ENCODE measurements at places on chromosomes 3 and 15.

DNA sequence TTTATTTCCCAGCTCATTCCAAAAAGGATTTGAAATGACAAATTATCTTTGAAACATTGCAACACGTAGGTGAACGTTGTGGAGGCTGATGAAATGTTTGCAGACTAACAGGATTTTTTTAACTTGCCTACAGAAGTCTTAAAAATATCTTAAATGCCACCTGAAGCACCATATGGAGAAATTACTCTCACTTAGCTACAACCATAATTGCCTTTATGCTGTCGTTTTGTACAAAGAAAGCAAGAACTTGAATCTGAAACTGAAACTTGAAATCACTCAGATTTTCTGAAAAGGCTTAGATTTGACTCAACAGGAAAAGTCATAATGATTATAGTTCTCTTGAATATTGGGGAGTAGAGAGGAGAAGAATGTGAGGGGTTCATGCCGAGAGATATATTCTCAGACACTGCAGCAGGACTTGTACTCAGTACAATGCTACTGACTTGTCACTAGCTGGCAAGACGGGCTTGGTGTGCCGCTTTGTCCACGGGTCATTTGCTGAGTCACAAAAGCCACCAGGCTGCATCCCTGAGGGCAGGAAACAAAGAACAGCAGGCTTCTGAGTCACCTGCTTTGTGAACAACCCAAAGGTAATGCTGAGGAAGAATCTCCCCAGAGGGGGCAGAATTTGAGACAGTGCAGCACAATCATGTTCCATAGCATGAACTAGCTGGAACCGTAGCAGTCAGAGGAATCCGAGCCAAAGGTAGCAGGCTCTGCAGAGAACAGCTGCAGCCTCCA lies 7.1 kb upstream of the FMN1 start:
- peak; percentile 61 for DNase-seq

- DNase-seq, result no peak
These were observed 20.2 kb downstream of the MAGEF1 start for GRCh38 chr3:184691397-184692231.

DNA sequence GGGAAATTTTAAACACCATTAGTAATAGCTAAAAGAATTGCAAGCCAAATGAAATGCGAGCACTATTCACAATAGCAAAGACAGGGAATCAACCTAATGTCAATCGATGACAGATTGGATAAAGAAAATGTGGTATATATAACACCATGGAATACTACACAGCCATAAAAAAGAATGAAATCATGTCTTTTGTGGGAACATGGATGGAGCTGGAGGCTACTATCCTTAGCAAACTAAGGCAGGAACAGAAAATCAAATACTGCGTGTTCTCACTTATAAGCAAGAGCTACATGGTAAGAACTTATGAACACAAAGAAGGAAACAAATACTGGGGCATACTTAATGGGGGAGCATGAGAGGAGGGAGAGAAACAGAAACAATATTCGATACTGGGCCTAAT lies 85.2 kb downstream of the FMN1 start:
- no peak for DNase-seq

DNA sequence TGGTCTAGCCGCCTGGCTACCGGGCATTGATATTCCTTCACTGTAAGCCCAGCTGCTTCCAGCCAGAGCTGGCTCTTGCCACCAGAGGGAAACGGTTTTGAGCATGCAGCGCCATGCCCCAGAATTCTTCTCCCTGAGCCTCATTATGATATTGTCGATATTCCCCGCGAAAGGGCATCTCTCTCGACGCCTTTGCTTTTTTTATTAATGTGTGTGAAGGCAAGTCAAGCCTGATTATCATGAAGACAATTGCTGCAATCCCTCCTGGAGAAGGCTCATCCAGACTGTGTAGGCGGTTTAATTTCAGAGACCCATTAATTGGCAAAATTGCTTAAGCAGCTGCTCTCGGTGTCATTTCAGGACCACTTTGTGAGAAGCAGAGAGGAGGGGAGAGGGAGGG lies 321.2 kb upstream of the TLE3 start:
- DNase-seq, result no peak

GRCh38 chr3:188827103-188827502 lies 344.7 kb upstream of the TPRG1 start:
- DNase-seq, result no peak

DNA sequence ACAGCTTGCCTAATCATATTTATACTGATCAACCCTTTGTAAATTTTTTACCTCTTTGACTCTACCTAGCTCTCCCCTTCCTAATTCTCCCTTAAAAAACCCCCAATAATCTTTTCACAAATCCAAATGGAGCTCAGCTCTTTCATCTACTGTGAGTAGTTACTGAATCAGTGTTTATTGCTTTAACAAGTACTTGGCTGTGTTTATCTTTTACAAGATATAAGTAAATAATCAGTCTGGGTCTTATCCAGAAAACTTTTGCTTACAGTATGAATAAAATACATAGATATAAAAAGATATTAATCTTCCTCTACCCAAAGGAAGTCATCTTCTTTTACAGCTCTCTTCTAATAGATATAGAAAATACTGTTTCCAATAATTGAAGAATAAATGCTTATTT lies 366.4 kb downstream of the RAP2B start:
- DNase-seq, result no peak

GRCh38 chr15:73745073-73745472 lies 8.1 kb downstream of the INSYN1 start:
- DNase-seq, result no peak

DNA sequence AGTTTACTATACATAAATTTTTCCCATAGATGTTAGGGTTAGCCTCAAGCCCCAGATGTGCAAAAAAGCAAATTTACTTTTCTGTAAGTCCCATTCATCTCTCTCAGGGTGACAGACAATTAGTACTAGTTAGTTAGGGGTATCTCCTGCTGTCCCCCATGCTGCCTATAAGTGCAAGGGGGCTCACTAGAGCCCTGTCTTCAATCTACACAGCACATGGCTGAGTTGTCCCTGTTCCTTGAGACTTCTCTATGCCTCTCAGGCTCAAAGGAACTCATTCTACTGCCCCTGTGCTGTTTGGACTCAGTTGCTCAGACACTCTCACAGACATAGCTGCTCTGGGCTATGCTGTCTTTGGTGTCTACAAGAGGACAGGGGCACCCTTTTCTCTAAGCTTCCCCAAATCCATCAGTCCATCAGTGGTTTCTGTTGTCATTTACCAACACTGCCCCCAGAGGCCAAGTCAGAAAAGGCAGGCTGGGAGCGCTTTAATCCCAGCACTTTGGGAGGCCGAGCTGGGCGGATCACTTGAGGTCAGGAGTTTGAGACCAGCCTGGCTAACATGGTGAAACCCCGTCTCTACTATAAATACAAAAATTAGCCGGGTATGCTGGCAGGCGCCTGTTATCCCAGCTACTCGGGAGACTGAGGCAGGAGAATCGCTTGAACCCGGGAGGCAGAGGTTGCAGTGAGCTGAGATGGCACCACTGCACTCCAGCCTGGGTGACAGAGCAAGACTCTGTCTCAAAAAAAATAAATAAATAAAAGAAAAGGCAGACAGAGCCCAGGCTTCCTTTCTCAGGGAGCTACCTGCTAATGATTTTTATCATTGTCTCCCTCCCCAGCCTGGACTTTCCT lies 31.4 kb upstream of the PRTG start:
- DNase-seq, result peak; percentile 12

DNA sequence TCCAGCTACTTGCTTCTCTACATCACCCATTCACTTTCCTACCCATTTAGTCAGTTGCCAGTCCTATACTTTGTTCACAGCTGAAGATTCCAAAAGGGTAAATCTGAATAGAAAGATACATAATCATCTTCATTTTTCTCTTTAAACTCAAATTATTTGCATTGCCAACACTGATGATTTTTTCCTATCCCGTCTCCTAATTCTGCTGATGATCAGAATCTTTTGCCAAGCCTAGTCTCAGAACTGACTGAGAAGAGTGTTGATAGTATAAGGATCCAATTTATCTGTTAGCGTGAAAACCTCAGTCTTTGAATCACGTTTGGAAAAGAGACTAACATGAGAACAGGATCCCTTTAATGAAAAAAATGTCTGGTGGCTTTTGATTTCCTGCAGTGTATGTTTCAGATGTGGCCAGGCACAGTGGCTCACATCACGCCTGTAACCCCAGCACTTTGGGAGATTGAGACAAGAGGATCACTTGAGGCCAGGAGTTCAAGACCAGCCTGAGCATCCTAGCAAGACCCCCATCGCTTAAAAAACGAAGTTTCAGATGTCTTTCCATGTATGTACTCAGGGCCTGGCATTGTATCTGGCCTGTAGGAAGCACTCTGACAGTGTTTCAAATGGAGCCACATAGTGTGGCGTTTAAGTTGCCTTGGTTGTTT lies 169.4 kb downstream of the KLHL25 start:
- DNase-seq, result no peak

DNA sequence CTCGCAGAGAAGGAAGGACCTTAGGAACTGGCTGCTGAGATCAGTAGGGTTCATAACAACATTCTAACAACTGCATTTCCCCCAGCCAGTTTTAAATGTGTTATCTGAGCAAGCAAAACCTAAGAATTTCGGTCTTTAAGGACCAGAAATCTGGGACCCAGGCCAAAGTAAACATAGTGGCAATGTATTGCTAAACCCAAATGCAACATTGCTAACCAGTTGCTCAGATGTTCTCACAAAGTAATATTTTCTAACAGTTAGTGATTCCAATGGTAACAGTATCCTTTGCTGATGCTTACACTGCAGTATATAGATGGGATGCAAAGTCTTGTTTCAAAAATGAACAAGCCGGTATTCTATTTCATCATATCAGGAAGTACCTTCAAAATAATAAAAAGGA lies 254.3 kb downstream of the RYR3 start:
- DNase-seq, result no peak

DNA sequence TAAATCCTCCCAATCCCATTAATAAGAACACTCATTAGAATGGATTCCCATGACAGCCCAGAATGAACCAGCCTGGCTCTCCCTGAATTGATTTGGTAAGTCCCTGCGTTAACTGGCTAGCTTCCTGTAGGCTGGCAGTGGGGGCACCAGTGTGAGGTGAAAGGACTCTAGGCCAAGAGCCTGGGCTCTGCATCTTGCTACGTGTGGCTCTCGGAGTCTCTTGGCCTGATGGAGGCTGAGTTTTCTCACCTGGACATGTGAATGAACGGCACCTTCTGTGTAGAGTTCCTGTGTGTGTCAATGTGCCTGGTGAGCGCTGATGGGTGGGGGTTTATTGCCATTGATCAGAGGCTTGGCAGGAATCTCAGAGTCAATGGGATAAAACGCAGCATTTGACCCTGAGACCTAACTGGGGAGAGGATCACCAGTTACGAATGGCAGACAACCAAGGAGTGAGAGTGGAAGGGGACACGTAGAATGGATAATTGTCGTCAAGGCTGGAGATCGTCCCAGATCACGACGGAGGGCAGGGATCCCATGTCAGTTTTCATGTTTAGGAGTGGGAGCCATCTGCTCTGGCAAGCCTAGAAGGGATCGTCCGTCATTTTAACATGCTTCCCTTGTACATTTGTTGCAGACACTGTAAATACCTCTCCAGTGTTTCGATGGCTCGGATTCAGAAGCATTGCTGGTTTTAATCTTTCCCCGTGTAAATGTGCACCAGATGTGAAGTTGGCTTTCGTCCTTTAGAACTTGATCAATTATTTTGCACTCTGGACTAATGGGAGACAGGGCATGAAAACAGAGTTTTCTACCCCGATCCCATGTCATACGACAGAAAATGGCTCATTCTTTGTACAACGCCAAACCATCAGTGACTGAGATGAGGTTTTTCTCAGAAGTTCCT lies 9.0 kb upstream of the KLF13 start:
- no peak for DNase-seq

GRCh38 chr15:78082106-78082742 lies 4.7 kb upstream of the TBC1D2B start:
- DNase-seq, result no peak

DNA sequence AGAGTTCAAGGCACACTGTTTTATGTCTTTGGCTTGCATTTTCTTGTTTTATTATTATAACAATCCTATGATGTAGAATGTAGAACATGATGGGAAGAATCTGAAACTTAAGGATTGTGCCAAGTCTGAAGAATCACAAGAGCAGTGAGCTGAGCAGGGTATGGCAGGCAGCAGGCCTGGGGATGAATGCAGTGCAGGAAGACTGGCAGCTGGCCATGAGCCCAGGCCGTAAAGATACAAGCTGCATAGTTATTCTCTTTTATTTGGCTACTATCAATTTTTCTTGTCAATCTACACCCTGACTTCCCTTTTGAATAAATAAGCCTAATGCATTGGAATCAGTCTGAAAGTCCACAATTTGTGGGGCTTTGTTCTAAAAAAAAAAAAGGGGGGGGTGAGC lies 89.6 kb upstream of the ARPP21 start:
- no peak for DNase-seq

GRCh38 chr3:121995161-121996137 lies 26.6 kb downstream of the ILDR1 start:
- DNase-seq, result no peak

DNA sequence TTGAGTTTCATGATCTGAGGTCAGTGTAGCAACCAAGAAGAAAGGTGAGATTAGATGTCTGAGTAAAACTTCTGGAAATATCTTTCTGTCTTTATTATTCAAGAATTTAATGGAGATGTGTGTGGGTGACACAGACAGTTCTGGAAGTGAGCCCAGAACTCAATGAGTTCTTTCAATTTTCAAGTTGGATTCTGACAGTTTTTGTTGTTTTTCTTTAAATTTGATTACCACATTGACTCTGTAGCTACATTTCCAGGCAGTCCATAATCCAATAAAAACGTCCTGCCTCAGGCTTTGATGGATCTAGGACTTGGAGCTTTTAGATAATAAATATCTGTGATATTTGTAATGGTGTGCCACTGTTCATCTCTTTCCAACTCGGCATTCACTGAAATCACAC lies 3.9 kb upstream of the PARP14 start:
- no peak for DNase-seq

DNA sequence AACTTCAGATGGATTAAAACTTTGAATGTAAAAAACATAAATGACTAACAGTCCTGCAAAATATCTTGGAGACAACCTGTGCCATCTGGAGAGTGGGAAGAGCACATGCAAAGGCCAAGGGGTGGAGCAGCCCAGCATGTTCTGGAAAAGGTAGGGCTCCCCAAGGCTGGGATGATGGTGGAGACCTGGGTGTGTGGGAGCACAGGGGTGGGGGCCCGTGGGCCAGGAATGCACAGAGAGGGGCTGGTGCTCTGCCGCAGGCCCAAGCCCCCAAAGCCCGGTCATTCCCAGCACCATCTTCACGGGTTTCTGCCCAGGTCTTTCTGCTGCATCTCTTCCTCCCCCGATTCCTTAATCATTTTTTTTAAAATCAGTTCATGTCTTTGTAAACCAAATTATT lies 9.7 kb upstream of the GATA2 start:
- no peak for DNase-seq

- no peak for DNase-seq
These were observed 5.7 kb downstream of the RAD54L2 start for GRCh38 chr3:51544011-51544775.

GRCh38 chr15:56523521-56523920 lies 58.6 kb upstream of the MNS1 start:
- DNase-seq, result no peak

- DNase-seq, result no peak
These were observed 164.6 kb upstream of the ICE2 start for GRCh38 chr15:60643555-60643954.

- no peak for DNase-seq
These were observed 3.6 kb downstream of the RFT1 start for GRCh38 chr3:53126601-53127000.

GRCh38 chr3:188041895-188042294 lies 112.1 kb upstream of the LPP start:
- no peak for DNase-seq

GRCh38 chr3:117873249-117873600 lies 1161.4 kb downstream of the IGSF11 start:
- no peak for DNase-seq

- no peak for DNase-seq
These were observed 180.4 kb downstream of the GAP43 start for GRCh38 chr3:115803661-115804060.

All from stimulated activated CD4-positive, alpha-beta T cell treated with anti-CD3 and anti-CD28 coated beads, Interleukin-15, amount 100 ng/mL, for 48 hours (primary cell).